ENCODE measurements at places on chromosomes 5 and 9. TPM values are rescaled to one million over a fixed set of nuclear protein-coding genes. Genes with fewer than 3 reads are reported as not detected.

PCDHA7 gene
- total RNA-seq = 0.42 TPM

PCDHGB2 gene
- 3.3 TPM for total RNA-seq

SIGMAR1 gene
- 90.3 TPM for total RNA-seq

MARCOL gene
- not detected for total RNA-seq

CDKN2B gene
- 9.9 TPM for total RNA-seq

GNA14 gene
- 9.4 TPM for total RNA-seq

MED7 gene
- 10.2 TPM for total RNA-seq

ZDHHC11 gene
- total RNA-seq = 10.0 TPM

NKD2 gene
- 6.6 TPM for total RNA-seq

SH3RF2 gene
- total RNA-seq = 1.2 TPM

ALDOB gene
- total RNA-seq = not detected

IFNK gene
- total RNA-seq = not detected

DIAPH1 gene
- total RNA-seq = 34.1 TPM

GRXCR2 gene
- total RNA-seq = not detected

BAAT gene
- total RNA-seq = not detected

CD180 gene
- 0.69 TPM for total RNA-seq

C9orf153 gene
- 0.33 TPM for total RNA-seq

ADGRD2 gene
- total RNA-seq = not detected

SV2C gene
- 0.42 TPM for total RNA-seq

TCF7 gene
- total RNA-seq = 2.1 TPM

CERT1 gene
- 34.6 TPM for total RNA-seq

PCDHA4 gene
- total RNA-seq = 0.50 TPM

SREK1 gene
- total RNA-seq = 46.7 TPM

FOXI1 gene
- total RNA-seq = not detected

PAXX gene
- total RNA-seq = 28.8 TPM

HMGXB3 gene
- total RNA-seq = 26.5 TPM

DBH gene
- not detected for total RNA-seq

SGTB gene
- 13.4 TPM for total RNA-seq

TRPM3 gene
- 0.17 TPM for total RNA-seq

RMRP gene
- 1,899 TPM for total RNA-seq

SLC6A3 gene
- total RNA-seq = not detected

RECK gene
- 21.2 TPM for total RNA-seq

FSTL4 gene
- 0.78 TPM for total RNA-seq

TAF11L14 gene
- not detected for total RNA-seq

SLCO6A1 gene
- not detected for total RNA-seq

SOX30 gene
- not detected for total RNA-seq

ZNF462 gene
- total RNA-seq = 38.6 TPM

TTLL11 gene
- total RNA-seq = 41.3 TPM

CDC20B gene
- not detected for total RNA-seq

PCDHB3 gene
- 1.3 TPM for total RNA-seq

MARCHF11 gene
- not detected for total RNA-seq

PFN3 gene
- total RNA-seq = not detected

GPR151 gene
- not detected for total RNA-seq

HSD17B3 gene
- not detected for total RNA-seq

FCN2 gene
- not detected for total RNA-seq

GRK6 gene
- total RNA-seq = 44.7 TPM

PTAR1 gene
- 51.3 TPM for total RNA-seq

ARL14EPL gene
- total RNA-seq = not detected

GPX3 gene
- 3,724 TPM for total RNA-seq

BHMT gene
- total RNA-seq = 3.4 TPM

SOHLH1 gene
- total RNA-seq = not detected

TRMT10B gene
- 11.2 TPM for total RNA-seq

SMU1 gene
- 17.9 TPM for total RNA-seq

PKD2L2 gene
- not detected for total RNA-seq

FBP2 gene
- not detected for total RNA-seq

UBE2QL1 gene
- total RNA-seq = 1.6 TPM

JAKMIP2 gene
- total RNA-seq = 0.91 TPM

PCDHGA1 gene
- total RNA-seq = 0.69 TPM

NXNL2 gene
- total RNA-seq = 0.83 TPM
